ENCODE measurements at places on chromosomes 13 and 19.
A peak's percentile ranks its signal among the peaks of the same experiment; 100 is the strongest.

GRCh38 chr19:2055931-2056836, 5.1 kb upstream of the MKNK2 start:
- DNase-seq = no peak

GRCh38 chr13:102881819-102882686, 36.2 kb downstream of the ERCC5 start:
- no peak for DNase-seq

- no peak for DNase-seq
Observed at GRCh38 chr13:59677966-59678814, 485.5 kb downstream of the DIAPH3 start.

GRCh38 chr13:111981446-111982165, 85.3 kb upstream of the SOX1 start:
- no peak for DNase-seq

- no peak for DNase-seq
Observed at GRCh38 chr19:6514926-6515544, 12.9 kb upstream of the TUBB4A start.

DNA sequence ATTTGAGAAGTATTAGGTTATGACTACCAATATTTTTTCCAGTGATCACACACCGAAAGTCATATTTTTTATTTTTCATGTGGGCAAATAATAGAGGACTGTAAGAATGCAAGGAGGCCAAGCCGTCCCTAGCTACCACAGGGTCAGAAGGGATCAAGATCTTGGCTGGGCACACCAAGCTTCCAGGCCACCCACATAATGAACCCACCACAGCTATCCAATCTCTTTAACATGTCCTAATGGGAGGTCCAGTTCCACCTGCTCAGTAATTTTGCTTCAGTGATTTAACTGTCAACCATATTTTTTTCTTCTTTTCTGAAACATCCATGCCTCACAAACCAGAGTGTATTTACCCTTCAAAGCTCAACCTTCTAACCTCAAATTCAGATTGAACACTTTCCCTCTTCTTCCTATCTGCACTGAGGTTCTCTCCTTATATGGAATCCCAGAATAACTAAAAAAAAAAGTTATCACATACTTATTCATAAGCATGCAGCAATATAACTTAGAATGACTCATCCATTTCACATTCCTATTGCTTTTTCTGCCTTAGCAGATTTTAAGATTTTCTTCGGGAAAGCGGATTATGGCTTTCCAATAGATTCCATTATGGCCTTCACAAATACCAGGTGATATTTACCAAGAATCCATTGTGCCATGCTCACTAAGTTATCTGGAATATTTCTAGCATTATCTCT, 12.2 kb downstream of the ARGLU1 start:
- no peak for DNase-seq

- DNase-seq = no peak
Observed at GRCh38 chr13:30002577-30002976, 152.2 kb upstream of the UBL3 start.

GRCh38 chr19:10228393-10228792, 2.7 kb downstream of the S1PR2 start:
- DNase-seq = no peak

- no peak for DNase-seq
Observed at GRCh38 chr19:55459950-55460657, 1.3 kb downstream of the ISOC2 start.

DNA sequence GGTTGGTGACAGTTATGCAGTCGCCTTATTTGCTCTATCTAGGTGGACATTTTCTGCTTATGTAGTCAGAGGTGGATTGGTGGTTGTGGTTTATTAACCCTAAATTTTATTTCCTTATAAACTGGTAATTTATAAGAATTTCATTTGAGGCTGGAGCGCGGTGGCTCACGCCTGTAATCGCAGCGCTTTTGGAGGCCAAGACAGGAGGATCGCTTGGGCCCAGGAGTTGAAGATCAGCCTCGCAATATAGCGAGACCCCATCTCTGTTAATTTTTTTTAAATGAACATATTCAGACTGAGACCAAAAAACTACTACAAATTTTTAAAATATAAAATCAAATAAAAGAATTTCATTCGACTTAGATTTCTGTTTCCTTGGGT, 810 bp downstream of the ZNF627 start:
- DNase-seq = no peak

DNA sequence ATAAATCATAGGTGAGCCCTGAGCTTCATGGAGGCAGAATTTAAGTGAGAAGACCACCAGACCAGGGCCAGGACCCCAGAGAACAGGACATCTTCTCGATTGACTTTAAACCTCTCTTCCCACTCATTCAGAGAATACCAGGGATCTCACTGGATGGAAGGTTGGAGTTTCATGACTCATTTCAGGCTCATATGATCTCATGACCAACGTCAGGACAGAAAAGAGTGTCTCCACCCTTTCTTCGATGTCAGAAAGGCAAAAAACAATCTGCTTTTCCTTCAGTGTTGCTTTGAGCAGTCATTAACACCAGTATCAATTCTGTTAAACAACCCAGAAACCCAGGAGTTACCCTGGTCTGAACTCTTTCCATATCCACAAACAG, 361.0 kb downstream of the KLF12 start:
- DNase-seq = no peak

GRCh38 chr19:13022859-13023636, 27.8 kb downstream of the NFIX start:
- no peak for DNase-seq

DNA sequence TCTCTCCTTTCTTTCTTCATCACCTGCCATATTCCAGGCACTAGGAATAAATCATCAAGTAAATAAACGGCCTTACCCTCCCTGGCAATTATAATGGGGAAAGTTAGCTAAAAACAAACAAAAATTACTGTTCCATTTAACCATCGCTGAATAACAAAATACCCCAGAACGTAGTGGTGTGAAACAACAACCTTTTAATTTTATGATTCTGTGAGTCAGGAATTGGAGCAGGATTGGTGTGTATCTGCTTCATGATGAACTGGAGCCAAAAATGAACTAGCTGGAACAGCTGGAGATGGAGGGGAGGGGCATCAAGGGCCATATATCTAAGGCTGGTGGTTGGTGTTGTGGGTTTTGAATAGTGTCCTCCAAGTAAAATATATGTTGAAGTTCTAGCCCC, 3.7 kb upstream of the CADM4 start:
- no peak for DNase-seq

DNA sequence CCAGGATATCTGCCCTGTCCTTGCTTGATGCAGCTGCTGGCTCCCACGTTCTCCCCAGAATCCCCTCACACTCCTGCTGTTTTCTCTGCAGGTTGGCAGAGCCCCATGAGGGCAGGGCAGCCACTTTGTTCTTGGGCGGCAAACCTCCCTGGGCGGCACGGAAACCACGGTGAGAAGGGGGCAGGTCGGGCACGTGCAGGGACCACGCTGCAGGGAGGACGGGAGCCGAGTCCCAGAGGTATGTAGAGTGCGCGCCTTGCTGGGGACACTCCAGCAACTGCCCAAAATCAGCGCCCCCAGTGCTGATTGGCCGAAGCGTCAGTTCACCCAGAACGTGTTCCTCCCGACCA, 30.3 kb upstream of the MIER2 start:
- no peak for DNase-seq

- DNase-seq = peak; percentile 13
Observed at GRCh38 chr13:48411841-48412531, 927 bp downstream of the LPAR6 start.

- no peak for DNase-seq
Observed at GRCh38 chr13:79837741-79838450, 356.9 kb downstream of the NDFIP2 start.

DNA sequence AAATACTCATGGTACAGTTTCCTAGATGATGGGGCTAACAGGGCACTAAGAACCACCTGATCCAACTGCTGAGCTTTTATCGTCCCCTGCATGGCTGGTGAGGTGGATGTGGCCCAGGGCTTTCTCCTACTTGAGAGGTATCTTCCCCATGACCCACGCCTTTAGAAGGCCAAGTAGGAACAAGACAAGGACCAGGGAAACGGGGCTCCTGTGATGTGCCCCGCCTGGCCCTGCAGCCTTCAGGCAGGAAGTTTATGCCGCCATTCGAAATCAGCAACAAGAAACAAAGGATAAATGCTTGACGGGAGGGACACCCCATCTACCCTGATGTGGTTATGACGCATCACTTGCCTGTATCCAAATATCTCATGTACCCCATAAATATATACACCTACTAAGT, 4.1 kb downstream of the NLRP13 start:
- DNase-seq = no peak

DNA sequence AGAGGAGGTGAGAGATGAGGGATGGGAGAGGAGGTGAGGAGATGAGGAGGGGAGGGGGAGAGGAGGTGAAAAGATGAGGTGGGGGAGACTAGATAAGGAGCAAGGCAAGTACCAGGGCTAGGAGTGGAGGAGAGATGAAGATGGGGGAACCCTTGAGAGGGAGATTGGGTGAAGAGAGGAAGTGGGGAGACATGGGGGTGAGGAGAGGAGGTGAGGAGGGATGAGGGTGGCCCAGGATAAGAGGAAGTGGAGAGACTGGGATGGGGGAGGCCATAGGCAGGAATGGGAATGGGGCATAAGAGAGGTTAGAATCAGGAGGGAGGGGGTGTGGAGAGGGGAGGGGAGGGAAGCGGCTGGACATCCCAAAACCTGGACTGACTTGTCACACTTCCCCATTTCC, 16.7 kb upstream of the EMC10 start:
- no peak for DNase-seq

GRCh38 chr13:74036373-74036772, 97.8 kb downstream of the KLF12 start:
- no peak for DNase-seq

- no peak for DNase-seq
Observed at GRCh38 chr19:31678421-31678820, 329.2 kb upstream of the TSHZ3 start.

GRCh38 chr19:10661946-10662345, 7.8 kb downstream of the ILF3 start:
- no peak for DNase-seq

DNA sequence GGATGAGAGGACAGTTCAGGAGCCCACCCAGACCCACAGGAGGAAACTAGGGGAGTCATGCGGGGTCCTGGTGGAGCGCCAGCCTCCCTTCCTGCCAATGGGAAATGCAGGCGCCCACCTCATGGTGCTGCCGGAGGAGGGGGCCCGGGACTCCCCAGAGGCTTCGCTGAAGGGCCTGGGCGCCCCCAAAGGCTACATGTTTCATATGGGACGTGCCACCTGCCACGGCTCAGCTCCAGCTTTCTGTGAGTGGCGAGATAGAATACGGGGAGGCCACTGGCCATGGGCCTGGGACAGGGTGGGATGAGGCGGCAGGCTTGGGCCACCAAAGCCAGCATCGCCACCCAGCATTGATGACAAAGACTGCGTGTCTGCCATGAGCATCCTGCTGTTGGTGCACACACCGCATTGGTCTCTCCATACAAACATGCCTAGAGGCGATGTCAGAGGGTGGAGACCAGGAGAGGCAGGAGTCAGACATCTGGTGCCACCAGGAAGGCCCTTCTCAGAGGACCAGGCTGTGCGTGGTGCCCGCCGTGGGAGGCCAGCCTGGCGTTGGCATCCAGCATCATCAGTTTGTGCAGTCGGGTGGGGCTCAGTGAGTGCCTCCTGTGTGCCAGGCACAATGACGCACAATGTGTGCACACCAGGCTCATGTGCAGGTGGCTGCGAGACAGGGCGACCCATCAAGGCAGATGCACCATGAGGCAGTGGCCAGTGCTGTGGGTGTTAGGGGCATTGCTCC, 1.2 kb upstream of the F10 start:
- no peak for DNase-seq

- no peak for DNase-seq
Observed at GRCh38 chr13:49594576-49594975, 9.2 kb upstream of the RCBTB1 start.

GRCh38 chr13:21106089-21106488, 44.7 kb upstream of the LATS2 start:
- DNase-seq = no peak

DNA sequence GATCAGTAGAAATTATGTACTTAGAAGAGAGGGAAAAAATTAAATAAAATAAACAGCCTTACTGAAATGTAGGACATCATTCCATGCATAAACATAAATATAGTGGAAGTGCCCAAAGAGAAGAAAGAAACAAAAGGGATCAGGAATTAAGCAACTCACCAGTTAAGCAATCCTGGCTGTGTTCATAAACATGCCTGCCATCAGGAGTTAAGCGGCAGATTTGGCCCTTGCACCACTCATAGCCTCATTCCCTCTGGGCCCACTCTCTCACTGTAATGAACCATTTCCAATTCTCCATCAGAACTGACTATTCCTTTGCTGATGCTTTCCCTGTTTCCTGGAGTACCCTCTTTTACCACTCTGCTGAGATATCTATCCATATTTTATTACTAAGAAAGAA, 281.4 kb downstream of the LHFPL6 start:
- no peak for DNase-seq

DNA sequence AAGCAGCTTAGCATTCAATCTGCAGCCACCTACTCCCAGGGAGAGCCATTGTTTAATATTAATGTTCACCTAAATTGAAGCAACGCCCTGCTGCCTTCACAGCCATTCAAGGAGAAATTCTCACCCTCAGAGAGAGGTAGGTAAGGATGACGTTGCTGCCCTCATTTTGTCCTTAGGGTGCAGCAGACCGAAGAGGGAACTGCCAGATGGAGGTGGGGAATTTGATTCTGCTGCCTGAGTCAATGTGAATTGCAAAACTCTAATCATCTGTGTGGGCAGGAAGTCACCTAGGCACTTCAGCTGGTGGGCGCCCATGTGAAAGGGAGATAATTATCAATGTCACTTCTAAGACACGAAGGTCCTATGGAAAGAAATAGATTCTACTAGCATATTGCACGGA, 503.4 kb downstream of the TBC1D4 start:
- DNase-seq = no peak

GRCh38 chr13:60174113-60174512, 10.4 kb upstream of the DIAPH3 start:
- no peak for DNase-seq

DNA sequence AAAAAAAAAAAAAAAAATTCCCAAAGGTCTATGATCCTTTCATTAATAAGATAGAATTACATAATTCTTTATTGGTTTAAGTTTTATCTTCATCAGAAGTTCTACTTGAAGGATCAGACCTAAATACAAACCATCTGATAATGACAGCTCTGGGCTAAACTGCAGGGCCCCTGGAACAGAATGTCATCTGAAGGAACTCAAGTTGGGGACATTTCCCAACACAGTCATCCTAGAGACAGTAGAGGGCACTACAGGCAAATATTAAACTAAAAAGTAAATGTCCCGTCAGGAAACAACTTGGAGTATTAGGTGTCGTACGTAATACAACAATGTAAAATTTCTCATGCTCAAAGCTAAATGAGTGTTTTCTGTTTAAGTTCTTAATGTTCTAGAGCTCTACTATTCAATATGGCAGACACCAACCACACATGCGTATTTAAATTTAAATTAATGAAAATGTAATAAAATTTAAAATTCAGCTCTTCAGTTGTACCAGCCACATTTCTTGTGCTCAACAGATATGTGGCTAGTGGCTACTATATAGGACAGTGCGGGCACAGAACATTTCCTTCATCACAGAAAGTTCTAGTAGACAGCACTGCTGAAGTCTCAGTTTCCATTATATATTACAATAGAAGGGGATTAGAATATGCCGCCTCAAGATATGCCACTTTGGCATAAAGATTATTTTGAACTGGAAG, 21.8 kb upstream of the NAXD start:
- DNase-seq = no peak
